ENCODE measurements at places on chromosomes 11 and 22.

- DNase-seq = no peak
Observed at GRCh38 chr11:75632962-75633361, 35.9 kb downstream of the MAP6 start.

- DNase-seq = no peak
Observed at GRCh38 chr11:118641397-118642019, 34.1 kb downstream of the PHLDB1 start.

DNA sequence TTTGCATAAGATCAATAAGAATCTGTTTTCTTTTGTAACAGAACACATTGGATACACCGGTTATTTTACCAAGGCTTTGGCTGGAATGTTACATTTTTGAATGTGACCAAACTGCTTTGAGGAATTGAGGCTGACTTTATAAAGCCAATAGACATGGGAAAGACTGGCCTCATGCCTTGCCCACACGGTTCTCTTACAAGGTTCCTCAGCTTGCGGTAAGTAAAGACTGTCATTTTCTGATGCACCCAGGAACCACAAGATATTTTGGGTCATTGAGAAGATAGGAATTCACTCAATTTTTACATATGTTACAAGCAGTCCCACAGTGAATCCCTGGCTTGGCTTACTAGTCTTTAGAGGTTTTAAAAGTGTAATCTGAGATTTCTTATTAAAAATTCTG, 23.9 kb downstream of the OR10A6 start:
- no peak for DNase-seq

GRCh38 chr22:40679964-40680818, 907 bp downstream of the MCHR1 start:
- no peak for DNase-seq

- peak; percentile 37 for DNase-seq
Observed at GRCh38 chr11:63813035-63813562, at the start of gene SPINDOC. Gene SPINDOC, plus strand, starts transcription at chr11:63813456. Its CDS starts 231 bp downstream, at chr11:63813687.

DNA sequence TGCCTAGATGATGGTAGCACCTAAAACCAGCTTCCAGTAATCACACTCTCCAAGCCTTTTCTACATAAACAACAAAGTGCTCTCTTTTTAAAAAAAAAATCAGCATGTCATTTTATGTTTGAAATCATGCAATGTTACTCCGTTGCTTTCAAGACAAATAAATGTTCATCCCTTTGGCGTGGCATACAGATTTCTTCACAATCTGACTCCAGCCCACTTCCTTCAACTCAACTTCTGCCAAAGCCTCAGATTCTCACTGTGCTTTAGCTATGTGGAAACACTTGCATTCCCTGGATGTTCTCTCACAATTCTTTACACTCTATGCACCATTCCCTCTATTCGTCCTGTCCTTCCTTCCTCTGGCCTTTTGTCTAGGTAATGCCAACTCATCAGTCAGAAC, 206.3 kb upstream of the BLID start:
- no peak for DNase-seq

GRCh38 chr11:71505001-71505400, 22.1 kb upstream of the KRTAP5-7 start:
- DNase-seq = no peak

DNA sequence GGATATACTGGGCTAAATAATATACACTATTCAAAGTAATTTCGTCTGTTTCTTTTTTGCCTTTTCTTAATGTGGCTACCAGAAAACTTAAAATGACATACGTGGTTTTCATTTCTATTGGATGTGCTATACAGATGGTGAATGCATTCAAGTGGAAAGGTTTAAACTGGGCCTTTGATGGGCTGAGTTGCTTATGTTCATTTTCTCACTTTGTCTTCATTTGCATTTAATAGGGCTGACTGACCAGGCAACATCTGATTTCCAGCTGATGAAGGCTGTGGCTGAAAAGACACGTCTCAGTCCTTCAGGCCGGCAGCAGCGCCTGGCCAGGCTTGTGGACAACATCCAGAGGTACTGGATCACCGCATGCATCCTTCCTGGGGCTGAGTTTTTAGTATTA, 27.9 kb downstream of the PIWIL4 start:
- DNase-seq = no peak

- no peak for DNase-seq
Observed at GRCh38 chr22:40485813-40486667, 115.6 kb downstream of the SGSM3 start.

- no peak for DNase-seq
Observed at GRCh38 chr11:33263549-33263948, 6.4 kb downstream of the HIPK3 start.

DNA sequence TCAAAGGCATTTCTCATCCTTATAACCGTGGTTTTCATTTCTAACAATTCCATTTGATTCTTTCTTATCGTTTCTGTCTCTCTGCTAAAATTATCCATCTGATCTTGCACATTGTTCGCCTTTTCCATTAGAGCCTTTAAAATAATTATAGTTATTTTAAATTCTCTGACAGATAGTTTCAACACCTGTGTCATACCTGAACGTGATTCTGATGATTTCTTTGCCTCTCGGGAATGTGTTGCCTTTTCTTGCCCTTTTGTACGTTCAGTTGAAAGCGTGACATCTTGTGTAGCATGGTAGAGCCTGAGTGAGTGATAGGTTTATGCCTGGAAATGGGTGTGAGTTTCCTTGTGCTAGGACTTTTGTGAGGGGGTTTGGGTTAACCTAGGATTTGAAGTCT, 121.5 kb upstream of the NARS2 start:
- no peak for DNase-seq

DNA sequence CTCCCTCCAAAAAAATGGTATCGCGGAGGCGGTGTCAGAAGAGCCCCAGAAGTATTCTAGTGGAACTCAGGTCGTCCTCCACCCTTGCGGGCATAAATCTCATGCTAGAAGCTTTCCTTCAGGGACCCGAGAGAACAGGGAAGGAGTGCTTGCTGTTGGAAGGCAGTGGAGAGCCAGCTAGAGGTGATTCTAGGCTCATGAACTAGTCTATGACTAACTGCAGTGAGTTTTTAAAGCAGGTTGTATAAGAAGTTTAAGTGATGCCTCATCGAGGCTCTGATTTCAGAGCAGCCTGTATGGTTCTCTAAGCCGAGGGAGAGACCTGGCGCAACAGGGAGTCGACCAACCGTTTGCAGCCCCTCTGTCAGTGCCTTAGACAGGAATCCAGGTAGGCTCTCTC, 85.7 kb downstream of the TBC1D22A start:
- no peak for DNase-seq

DNA sequence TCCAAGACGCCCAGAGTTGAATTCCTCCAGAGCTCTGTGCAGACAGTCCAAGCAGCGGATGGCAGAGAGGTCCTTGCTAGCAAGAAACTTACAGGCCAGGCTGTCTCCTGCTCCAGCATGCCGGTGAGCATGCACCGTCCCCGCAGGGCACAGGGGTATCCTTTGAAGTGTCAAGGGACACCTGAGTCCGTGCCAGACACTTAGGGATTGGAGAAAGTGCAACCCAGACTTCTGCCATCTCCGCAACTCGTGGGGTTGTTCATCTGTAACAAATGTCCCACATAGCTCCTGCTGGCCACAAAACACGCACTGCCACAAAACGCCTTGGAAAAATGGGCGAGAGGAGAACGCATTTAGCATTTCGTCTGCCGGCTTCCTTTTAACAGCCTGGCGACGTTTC, 13.3 kb downstream of the TSPO start:
- no peak for DNase-seq

DNA sequence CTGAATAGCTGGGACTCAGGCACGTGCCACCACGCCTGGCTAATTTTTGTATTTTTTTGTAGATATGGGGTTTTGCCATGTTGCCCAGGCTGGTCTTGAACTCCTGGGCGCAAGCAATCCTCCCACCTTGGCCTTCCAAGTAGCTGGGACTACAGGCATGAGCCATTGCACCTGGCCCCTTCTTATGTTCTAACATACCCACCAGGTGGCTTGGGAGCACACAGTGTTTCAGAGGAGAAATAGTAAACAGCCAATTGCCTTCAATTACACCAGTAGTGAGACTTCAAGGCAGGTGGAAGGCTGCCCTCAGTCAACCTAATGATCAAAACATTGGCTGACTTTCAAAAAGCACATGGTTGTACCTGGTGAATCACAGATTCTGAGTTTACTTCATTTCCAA, 167.2 kb downstream of the SWAP70 start:
- no peak for DNase-seq

GRCh38 chr22:49007013-49007653, 820.5 kb downstream of the BRD1 start:
- DNase-seq = no peak

DNA sequence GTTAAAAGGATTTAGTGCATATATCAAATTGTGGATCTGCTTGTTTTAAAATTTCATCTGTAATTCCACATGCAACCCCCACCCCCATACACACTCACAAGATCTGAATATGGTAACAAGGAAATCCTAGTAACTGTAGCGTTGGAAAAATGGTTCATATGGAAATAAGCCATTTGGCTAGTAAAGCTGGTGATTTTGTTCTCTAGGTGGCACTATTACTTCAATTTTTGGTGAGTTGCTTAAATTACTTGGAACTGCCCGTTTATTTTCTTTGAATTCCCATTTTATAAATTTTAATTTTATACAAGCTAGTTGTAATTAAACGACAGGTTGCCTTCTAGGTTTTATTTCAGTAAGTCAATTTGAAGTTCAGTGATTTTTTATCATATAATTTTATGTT, 5.3 kb downstream of the BDNF start:
- DNase-seq = no peak

GRCh38 chr22:45026511-45026910, 16.7 kb upstream of the PHF21B start:
- DNase-seq = no peak

GRCh38 chr22:38191731-38192474, 9.9 kb upstream of the MAFF start:
- DNase-seq = no peak

- no peak for DNase-seq
Observed at GRCh38 chr11:10379426-10379825, 74.6 kb downstream of the ADM start.

- no peak for DNase-seq
Observed at GRCh38 chr11:99325847-99326246, 305.1 kb downstream of the CNTN5 start.

- no peak for DNase-seq
Observed at GRCh38 chr11:23540101-23540561, 679.9 kb upstream of the CCDC179 start.

GRCh38 chr11:105297463-105297862, 157.9 kb upstream of the CARD18 start:
- no peak for DNase-seq

DNA sequence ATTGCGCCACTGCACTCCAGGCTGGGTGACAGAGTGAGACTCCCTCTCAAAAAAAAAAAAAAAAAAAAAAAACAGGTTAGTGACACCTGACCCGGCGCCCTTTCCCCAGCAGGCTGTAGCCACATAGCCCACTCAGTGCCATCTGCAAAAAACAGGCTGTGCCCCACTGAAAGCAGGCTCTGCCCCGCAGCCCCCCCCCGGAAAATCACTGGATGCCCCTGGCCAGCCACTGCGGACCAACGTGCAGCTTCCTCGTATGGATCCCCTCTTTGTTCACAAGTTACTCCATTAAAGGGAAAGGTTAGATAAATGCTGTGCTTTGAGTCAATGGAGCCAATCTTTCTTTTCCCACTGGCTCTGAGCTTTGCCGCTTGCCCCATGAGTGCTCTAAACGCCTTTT, 660.3 kb downstream of the TBC1D22A start:
- no peak for DNase-seq

- no peak for DNase-seq
Observed at GRCh38 chr22:30036656-30037055, 43.6 kb upstream of the HORMAD2 start.

DNA sequence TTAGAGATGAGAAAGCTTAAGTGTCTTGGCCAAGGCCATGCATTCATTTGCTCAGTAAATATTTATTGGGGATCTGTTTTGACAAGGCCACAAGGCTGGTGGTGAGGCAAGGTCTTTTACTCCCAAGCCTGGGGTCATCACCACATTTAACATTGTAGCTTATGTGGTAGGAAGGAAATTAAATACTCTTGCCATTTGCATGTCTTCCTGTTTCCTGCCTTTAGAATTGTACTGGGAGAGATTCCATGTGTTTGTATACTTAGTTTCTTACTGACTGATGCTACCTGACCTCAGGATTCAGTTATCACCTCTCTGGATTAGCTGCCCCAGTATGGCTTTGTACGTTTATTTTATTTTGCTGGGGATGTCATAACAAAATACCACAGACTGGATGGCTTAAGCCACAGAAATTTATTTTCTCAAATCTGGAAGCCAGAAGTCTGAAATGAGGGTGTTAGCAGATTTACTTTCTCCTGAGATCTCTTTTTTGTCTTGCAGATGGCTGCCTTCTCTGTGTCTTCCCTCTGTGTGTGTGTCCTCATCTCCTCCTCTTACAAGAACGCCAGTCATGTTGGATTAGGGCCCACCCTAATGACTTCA, 44.8 kb downstream of the SPECC1L start:
- no peak for DNase-seq

DNA sequence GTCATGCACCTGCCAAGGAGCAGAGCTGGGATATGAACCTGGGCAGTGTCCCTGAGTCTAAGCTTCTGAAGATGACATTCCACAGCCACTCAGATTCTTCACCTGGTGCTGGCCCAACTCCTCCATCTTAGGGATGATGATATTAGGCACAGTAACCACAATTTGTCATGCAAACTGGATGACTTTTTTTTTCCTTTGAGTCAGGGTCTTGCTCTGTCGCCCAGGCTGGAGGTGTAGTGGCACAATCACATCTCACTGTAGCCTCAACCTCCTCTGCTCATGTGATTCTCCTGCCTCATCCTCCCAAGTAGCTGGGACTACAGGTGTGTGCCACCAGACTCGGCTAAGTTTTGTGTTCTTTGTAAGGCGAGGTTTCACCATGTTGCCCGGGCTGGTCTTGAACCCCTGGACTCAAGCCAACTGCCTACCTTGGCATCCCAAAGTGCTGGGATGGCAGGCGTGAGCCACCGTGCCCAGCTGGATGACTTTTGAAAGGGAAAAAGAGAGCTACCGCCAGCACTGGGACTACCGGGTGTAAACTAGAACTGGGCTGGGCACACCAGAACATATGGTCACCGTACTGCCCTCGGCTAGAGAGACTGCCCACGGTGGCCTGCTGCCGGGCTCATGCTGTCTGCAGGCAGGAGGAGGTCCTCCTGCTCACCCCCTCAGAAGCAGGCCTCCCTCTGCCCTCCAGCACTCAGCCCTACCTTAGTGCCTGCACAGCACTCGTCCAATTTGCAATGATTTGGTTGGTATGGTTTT, 77.7 kb downstream of the NAT10 start:
- DNase-seq = no peak

- no peak for DNase-seq
Observed at GRCh38 chr11:117145393-117145761, 1.3 kb downstream of the PAFAH1B2 start.

- DNase-seq = no peak
Observed at GRCh38 chr11:69490516-69490915, 9.1 kb downstream of the LINC01488 start.

GRCh38 chr11:73331138-73331916, 23.3 kb downstream of the ARHGEF17 start:
- DNase-seq = no peak
